ELR (cell line): ENCODE measurements at places on chromosomes 1 and 21.

DNA sequence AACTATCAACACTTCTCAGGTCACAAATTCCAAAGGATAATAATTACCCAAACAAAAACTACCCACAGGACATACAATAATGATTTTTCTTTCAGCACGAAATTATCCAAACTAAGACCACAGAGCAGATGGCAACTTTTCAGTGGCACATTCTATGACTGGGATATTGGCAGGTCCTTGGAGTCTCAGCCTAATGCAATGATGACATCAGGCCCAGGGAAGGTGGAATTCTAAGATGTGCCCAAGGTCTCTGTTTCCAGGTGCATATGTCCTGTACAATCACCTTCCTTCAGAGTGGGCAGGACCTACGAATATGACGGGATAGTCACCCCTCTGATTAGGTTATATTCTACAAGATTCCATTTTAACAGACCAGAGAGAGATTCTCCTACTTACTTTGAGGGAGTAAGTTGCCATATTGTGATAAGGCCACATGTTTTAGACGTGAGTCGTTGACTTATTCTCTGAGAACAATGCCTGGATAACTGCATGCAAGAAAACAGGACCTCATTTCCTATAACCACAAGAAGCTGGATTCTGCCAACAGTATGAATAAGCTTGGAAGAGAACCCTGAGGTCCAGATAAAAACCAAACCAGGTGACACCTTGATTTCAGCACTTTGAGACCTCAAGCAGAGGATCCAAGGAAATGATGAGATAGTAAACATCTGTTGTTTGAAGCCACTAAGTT is 69.9 kb downstream of the ZC3H11B start:
- peak; percentile 36 for DNase-seq

DNA sequence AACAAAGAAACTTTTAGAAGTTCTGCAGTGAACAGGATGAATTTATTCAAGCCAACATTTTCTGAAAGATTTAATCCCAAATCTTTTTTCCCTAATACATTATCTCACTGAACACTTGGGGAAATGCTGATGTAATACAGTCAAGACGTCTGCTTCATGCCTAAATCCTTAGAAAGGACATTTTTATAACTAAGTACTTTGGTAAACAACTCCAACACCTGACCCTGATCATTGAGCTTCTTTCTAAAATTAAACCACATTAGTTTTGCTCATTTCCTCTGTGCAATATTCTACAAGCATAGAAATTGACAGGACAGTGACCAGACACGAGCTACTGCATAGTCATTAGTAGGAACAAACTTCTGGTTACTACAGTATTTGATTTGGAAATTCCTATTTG is 183.5 kb downstream of the TPR start:
- no peak for DNase-seq

DNA sequence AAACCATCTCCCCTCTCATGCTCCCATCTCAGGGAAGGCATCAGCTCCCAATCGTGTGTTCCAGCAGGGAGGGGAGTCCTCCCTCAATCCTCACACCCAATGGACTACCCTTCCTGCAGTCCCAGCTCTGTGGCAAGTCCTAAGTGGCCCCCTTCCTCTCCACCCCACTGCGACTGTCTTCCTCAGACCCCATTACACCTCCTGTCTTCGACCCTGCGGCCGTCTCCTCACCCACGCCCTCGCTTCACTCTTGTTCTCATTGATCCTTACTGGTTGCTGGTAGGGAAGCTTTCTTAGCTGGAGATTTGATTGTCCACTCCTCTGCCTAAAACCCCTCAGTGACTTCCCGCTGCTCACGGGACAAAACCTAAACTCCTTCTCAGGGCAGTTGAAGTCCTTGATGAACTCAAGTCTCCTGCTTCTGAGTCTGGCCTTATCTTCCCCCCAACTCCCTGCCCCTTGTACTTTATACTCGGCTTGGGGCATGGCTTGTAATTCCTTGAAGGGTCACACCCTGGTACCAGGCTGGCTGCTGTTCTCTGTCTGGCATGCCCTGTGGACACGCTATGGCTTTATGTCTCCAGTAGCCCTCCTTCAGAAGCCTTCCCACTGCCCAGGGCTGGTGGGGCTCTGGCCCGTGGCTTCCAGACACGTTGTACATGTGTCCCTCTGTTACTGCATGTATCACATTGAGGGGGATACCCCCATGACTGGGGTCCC is 2.3 kb upstream of the EPS8L3 start:
- DNase-seq, result no peak

DNA sequence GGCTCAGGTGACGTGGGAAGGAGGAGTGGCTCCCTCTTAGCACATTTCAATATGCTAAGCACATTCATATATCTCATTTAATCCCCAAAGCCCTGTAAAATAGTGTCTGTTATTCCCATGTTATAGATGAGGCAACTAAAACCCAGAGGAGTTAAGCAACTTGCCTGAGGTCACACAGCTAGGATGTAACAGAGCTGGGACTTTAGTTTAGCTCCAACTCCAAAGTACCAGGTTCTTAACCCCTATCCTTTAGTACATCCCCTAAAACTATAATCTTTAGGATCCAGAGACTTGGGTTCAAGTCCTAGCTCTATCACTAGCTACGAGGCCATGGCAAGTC is 48.5 kb downstream of the LGR6 start:
- no peak for DNase-seq

- DNase-seq, result no peak
These were observed 19.0 kb upstream of the SSBP3 start for GRCh38 chr1:54425152-54425584.

DNA sequence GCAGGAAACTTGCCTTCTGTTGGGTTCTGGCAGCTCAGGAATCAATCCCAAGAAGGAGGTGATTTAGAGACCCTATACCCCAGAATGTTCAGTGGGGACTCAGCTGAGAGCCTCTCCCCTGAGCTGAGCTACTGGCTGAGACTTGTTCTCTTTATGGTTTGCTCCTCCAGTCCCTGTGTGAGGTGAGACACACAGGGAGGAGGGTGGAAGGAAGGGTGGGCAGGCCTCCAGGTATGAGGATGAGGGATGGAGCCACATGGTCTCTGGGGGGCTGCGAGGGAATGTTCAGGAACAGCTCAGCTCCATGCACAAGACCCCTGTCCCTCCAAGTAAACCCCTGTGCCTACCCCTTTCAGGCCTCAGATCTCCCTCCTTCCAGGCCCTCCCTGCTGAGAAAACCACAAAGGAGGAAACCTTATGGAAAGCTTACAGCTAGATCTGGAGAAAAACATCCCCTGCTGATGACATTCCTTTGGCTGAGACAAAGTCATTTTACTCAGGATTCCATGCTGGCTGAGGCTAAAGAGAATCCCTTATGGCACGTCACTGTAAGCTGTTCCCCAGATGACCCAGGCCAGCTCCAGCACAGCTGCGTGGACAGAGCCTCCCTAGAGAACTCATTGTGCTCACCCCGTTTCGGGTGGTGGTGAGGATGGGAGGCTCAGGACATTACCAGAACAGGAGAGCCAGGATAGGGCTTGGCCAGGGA is 91.5 kb upstream of the IPO9 start:
- no peak for DNase-seq

GRCh38 chr1:172640111-172640510 is 18.8 kb upstream of the FASLG start:
- no peak for DNase-seq

DNA sequence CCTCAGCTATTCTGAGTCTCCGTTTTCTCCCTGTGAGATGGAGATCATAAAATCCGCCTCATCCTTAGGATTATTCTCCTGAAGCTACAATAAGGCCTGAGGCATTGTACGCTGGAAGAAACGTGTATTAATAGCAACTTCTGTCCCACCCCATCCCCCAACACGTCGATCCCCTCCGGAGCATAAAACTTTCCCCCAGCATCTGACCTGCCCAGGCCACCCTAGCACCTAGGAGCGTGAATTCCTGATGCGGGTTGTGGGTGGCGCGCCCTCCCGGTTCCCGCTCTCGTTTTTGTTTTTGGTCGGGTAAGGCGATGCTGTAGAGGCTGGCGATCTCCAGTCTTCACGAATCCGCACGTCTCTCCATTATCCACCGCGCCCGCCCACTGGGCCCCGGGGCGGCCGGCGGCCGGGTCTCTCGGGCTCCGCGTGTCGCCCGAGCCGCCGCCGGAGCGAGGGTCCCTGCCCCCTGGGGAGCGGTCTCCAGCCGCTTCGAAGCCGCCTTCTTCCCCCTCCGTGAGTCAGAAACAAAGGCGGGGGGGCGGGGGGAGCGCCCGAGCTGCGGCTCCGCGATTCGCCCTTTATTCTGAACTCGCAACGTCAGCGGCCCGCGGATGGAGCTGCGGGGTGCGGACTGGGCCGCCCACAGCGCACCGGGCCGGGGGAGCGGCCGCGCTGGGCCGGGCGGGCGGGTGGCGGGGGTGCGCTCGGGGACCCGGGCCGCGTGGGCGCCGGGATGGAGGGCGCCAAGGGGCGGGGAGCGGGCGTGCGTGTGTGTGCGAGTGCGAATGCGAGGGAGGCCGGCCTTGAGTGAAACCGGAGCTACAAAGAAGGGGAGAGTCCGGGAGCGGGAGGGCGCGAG is at the start of gene PLEKHO1:
Gene PLEKHO1, plus strand, starts transcription at position 646 of the 862 bp plus-strand sequence. CDS start 342 bp downstream, outside the sequence.
- DNase-seq, result peak; percentile 89

DNA sequence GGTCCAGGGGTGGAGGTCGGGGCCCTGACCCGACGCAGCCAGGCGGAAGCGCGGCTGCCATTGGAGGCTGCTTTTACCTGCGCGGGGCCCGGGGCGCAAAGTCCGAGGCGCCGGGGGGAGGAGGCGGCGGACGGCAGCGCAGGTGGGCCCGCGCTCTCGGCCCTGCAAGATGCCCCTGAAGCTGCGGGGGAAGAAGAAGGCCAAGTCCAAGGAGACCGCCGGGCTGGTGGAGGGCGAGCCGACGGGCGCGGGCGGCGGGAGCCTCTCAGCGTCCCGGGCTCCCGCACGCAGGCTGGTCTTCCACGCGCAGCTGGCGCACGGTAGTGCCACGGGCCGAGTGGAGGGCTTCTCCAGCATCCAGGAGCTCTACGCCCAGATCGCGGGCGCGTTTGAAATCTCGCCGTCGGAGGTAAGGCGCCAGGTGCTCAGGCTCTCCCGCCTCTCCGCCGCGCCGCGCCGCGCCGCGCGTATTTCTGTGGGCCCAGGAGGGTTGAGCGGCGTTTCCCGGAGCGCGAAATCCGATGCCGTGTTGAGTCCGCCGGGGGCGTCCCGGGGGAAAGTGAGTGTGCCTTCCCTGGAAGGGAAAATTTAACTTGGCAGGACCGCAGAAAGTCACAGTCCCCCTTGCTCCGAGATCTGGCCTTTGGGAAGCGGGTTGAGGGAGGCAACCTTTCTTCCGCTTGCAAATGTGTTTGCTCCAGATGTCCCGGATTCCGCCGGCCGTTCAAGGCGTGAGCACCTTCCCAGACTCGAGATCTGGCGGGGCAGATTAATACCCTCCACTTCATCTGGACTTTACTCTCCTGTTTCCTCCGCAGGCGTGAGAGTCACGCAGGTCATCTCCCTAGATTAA is at the start of gene GIPC2:
Gene GIPC2, plus strand, starts transcription at position 41 of the 853 bp plus-strand sequence. Its CDS starts 129 bp downstream, at position 170.
- DNase-seq, result peak; percentile 49

- no peak for DNase-seq
These were observed 41.1 kb upstream of the DUSP10 start for GRCh38 chr1:221782970-221783369.

GRCh38 chr1:241895013-241895412 is 47.0 kb downstream of the EXO1 start:
- no peak for DNase-seq

- DNase-seq, result peak; percentile 94
These were observed 56.1 kb downstream of the HIVEP3 start for GRCh38 chr1:41862384-41863221.

DNA sequence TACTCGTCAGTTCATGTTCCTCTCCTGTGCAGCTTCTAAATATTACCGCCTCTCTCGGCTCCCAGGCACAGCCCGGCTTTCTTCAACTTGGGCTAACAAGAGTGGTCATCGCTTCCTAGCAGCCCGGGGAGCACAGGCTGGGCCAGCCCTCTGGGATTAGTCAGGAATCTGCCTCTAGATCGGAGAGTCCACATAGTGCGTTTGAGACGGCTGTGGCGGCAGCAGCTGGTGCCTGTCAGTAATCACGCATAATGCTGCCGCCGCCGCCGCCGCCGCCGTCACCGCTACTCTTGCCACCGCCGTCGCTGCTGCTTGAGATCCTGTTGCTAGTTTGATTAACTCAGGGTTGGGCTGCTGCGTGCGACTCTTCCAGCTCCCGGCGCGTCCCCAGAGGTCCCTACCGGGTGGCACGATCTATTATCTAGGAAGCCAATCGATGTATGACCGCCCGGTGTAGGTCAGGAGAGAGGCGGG is at the start of gene RXRG:
Gene RXRG, minus strand, starts transcription at position 230 of the 474 bp plus-strand sequence. CDS start 233 bp downstream, outside the sequence.
- DNase-seq, result no peak

DNA sequence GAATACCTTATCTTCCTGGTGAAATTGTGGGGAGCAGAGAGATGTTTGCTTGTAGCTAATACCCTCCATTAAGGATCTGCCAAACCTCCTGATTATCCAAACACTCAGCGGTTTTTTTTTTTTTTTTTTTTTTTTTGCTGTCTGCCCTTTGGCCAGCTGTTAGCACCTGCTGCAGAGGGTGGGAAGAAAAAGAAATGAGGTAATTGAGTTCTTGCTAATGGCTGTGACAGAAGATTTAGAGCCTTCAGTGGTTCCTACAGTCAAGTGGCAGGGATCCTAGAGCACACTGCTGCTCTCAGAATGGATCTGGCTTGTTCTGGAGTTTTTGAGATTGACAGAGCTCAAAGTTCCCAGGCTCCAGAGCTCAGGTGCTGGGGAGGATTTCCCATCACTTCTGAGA is 342.5 kb downstream of the DISC1 start:
- no peak for DNase-seq

- peak; percentile 72 for DNase-seq
These were observed 9.9 kb downstream of the TOR1AIP2 start for GRCh38 chr1:179867493-179868330.

- DNase-seq, result no peak
These were observed 99.4 kb downstream of the VAV3 start for GRCh38 chr1:107865627-107866026.

- peak; percentile 98 for DNase-seq
These were observed 23.3 kb downstream of the ZBTB17 start for GRCh38 chr1:15952317-15953258.

DNA sequence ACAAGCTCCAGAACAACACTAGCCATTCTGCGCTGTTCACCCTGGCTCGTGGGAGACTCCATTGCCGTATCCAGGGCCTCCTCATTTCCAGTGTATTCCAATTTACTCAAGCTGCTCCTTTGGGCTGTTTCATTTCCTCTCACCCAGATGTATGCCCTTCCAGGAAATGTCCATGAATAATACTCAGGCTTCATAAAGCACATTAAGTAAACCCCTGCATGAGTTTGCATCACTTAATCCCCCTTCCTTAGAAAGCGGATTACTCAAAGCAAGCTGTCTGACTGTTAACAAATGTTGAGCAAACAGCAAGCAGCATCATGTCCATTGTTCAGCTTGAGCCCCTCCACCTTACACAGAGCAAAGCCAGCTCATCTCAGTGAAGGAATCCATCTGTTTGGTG is 403.6 kb upstream of the PBX1 start:
- no peak for DNase-seq

DNA sequence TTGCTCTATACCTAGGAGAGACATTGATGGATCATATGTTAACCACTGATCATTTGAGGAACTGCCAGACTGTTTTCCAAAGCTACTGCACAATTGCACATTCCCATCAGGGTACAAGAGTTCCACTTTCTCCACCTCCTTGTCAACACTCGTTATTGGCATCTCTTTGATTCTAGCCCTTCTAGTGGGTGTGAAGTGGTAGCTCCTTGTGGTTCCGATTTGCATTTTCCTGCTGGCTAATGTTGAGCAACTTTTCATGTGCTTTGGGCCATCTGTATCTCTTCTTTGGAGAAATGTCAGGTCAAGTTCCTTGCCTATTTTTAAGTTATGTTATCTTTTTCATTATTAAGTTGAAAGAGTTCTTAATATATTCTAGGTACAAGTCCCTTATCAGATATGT is 90.1 kb downstream of the DMRTB1 start:
- no peak for DNase-seq
